ENCODE measurements at places on chromosomes 3 and 15. TPM values are rescaled to one million over a fixed set of nuclear protein-coding genes. Genes with fewer than 3 reads are reported as not detected.

Gene DMXL2
- total RNA-seq: 56.1 TPM

Gene GPR62
- under 0.01 TPM for total RNA-seq

Gene TLR9
- total RNA-seq: not detected

Gene ENTPD3
- not detected for total RNA-seq

Gene LRRC15
- 0.43 TPM for total RNA-seq

Gene ERICH6
- 0.43 TPM for total RNA-seq

Gene SPSB4
- not detected for total RNA-seq

Gene DUOX1
- not detected for total RNA-seq

Gene CACNA2D3
- total RNA-seq: 4.3 TPM

Gene ANKRD63
- not detected for total RNA-seq

Gene OGG1
- 32.2 TPM for total RNA-seq

Gene ECE2
- not detected for total RNA-seq

Gene LMLN
- total RNA-seq: 6.5 TPM

GRCh38 chr15:95770196-95770595 is 560.3 kb upstream of the NR2F2 start:
- DNase-seq: no peak

GRCh38 chr15:40054855-40055575 is 16.0 kb upstream of the SRP14 start:
- DNase-seq: peak; percentile 83

DNA sequence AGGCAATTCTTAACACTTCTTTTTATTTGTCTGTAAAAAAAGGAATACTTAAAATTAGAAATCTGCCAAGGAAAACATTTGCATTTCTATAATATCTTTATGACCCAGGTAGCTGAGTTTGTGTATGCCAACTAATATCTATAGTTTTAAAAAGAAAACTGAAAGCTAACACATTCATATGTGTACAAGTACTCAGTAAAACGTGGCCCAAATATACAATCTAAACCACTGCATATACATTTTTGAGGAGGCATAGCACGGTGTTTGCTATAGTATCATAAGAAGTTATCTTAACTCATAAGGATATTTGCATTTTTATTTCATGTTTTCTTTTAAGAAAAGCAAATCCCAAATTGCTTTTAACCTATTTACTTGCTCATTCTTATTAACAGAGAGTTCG is 172.7 kb downstream of the ZBTB20 start:
- no peak for DNase-seq

DNA sequence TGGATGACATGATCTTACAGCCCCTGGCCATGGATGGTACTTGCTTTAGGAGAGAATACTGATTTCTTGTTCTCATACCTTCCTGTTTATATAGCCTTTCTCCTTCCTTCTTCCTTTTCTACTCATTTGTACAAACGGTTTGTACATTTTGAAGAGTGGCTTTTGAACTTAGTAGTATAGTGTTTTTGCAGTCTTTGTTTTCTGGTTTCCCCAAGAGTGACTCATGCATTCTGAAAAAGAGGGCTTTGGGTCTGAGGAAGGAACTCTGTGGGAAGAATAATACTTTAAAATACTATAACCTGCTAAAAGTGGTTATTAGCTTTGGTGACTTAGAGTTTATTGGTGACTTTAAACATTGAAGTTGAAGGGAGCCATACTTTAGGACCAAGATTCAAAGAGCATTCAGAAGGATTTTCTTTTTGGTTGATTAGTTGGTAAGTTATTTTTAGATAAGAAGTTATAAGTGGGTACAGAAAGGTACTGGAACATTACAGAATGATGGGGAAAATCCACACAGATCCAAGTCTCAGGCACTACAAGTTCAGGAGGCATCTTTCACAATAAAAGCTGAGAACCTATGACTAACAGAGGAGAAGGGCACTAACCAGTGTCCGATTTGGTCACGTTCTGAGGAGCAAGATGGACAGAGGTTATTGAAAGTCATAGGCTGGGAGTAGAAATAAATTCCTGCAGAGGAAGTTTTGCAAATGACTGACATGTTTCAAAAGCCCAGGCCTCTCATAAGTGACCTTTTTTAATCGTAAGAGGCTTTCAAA is 369.6 kb upstream of the AZI2 start:
- no peak for DNase-seq

- DNase-seq: no peak
Observed at GRCh38 chr3:160464321-160464720, 14.7 kb upstream of the TRIM59 start.

- no peak for DNase-seq
Observed at GRCh38 chr3:133881939-133882825, 13.5 kb downstream of the RAB6B start.

GRCh38 chr3:112143251-112143650 is 10.2 kb upstream of the GCSAM start:
- peak; percentile 30 for DNase-seq

GRCh38 chr15:65920825-65921309 is 51.6 kb downstream of the RAB11A start:
- DNase-seq: no peak

DNA sequence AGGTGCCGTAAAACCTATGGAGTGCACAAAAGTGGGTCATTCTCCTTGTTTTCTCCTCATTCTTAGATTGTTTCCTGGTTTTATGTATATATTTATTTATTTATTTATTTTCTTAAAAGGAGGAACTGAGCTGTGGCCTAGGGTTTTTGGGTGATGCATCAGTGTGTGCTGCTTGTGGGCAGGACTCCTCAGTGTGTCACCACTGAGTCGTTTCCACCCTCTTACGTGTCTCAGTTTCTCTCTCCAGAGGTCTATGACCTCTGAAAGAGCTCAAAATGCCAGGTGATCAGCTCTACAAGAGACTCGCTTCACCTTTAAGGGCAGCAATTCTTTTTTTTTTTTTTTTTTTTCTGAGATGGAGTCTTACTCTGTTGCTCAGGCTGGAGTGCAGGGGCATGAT is 72.9 kb downstream of the CD200 start:
- no peak for DNase-seq

DNA sequence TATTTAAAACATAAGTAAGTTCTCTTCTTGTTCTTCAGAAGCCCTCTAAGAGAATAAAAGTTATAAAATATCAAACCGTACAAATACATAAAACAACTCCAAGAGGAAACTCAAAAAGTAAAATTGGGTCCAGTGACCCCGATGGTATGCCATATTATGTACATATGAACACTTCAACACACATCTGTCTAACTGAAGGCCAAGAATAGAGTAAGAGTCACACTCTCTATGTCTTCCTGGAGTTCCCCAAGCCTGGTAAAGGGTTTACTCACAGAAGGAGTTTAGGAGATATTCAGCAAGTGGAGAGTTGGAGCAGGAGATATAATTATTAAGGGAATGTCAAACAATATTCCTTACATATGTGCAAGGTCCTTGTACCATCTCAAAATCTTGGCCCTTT is 101.3 kb upstream of the EIF1B start:
- no peak for DNase-seq

DNA sequence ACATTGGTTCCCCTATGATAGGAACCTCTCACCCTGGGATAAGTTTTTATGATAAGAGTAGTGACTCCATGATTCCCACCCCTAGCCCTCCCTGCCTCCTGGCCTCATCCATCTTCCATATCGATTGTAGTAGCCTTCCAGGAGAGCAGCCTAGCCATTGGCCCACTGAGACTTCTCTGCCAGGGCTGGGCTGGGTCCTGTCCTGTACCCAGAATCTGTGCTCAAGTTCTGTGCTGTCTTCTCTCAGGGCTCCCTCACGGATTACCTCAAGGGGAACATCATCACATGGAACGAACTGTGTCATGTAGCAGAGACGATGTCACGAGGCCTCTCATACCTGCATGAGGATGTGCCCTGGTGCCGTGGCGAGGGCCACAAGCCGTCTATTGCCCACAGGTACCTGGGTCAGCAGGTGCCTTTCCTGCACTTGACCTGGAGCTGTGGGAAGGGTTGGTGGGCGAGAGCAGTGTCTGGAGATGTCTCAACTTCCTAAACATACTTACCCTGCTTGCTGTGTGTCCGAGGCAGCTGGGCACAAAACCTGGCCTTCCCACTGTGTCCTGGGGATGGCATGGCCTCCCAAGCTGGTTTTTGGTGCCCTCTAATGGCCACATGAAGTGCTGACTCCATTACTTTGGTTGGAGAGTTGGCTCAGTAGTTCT is 16.6 kb upstream of the EXOG start:
- DNase-seq: peak; percentile 71

DNA sequence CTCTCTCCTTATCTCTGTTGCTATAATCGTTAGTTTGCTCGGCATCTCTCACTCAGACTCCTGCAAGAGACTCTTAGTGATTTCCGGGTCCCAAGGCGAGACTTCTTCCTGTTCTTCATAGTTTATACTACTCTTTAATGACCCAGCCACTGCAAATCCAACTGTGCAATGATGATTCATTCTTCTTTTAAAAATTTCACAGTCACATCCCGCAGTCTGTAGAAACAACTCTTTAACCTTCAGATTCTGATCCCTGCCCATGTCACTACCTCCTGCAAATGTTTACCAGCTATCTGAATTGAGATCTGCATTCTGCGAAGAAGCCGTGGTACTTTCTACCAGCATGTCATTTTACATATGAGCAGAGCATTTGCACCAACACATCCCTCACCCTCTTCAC is 2.8 kb upstream of the VGLL3 start:
- DNase-seq: peak; percentile 85

DNA sequence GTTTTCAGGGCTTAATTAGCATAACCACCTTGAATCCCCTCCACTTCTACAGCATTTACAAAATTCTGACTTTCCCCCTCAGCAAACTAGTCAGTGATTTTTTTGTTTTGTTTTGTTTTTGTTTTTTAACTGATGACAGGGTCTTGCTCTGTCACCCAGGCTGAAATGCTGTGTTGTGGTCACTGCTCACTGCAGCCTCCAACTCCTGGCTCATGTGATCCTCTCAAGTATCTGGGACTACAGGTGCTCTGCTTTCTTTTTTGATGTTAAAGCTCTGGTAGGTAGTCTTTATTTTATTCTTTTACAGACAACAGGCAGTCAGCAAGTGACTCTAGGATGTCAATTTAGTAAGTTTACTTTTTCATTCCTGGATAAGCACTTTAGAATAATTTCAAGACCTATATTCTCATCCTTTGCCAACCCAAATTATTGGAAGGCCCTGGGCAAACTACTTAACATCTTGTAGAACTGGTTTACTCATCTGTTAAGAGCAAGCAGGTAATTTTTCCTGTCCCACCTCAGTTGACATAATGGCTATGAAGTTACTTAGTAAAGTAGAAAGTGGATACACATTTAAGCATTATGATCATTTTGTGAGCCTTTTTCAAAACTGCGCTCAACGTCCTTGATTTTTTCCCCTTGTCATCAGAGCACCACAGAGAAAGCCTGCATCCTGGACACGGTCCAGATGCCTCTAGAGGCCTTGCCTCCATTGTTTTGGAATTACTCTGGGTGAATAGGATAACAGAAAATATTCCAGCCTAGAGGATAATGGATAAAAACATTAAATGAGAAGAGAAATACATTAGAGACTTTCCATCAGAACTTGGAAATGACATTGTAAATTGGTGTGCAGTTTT is 69.9 kb upstream of the NDUFB4 start:
- no peak for DNase-seq

- DNase-seq: no peak
Observed at GRCh38 chr15:64806509-64806908, 18.9 kb downstream of the PIF1 start.

DNA sequence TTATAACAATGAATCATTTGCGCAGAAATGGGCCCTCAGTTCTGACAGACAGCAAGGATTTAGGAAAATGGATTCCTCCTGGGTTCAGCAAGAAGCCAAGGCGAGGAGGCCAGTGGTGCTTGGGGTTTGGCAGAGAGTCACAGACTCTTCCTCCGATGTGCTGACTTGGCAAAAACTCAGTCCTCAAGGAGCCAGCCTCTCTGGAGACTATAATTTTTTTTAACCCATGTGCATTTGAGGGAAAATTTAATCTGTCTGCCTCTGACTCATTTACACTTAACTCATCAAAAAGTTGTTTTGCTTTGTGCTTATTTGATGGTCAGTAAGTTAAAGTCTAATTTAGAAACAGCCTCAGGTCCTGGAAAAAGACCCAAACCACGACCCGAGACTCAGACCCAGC is 34.2 kb upstream of the SLC24A5 start:
- no peak for DNase-seq

DNA sequence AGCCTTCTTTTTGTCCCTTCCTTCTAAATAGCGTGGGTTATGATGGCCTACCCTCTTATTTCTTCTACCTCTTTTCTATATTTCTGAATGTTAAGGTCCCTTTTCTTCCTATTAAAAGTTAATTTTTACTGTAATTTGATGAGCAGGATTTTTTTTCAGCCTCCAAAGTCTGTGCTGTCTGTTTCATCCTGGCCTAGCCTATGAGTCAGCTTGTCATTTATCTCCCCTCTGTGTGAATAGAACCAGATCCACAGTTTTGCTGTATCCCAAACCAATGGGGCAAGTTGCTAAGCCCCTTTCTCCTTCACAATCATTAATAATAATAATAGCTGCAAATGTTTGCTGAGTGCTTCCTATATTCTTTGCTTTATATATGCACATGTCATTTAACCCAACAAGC is 18.1 kb upstream of the C3orf38 start:
- DNase-seq: no peak

DNA sequence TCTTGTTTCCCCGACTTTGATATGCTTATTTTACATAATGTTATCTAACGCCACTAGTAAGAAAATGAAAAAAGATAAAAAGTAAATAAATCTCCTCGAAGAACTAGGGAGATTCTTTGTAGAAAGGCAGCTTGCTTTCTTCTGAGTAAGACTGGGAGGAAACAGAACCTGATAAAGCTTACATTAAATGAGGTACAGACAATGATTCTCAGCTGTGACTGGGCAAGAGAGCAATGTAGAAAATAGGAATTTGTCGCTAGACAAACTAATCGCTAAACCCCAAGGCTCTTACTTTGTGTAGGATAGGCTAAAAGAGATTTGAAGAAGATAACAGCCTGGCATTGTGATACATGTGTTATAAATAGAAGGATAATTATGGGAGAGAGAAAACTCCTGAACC is 919.0 kb upstream of the ALCAM start:
- no peak for DNase-seq

- no peak for DNase-seq
Observed at GRCh38 chr3:71684046-71684756, 41.0 kb downstream of the EIF4E3 start.

DNA sequence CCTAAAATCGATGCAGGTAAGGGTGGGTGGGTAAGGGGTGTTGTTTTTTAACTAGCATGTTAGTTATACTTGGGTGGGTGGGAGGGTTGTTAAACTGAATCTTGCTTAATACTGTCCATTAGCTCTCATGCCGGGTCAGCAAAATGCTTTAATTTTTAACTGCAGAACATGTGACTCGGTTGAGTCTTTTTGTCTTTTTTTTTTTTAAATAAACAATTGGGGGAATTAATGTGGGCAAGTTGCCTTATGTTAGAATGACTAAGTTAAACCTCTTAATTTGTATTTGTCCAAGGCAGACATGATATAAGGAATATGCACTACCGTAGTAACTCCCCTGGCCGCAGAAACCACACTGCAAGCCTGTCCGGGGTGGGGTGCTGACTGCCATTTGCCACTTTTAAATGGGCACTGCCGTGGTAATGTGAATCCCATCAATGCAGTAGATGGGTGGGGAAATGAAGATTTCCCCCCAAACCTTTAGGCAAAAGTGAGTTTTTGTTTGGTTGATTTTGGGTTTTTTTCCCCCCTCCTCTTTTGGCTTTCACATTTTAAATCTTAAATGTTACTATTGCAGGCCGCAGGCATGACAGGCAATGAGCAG is 54.3 kb upstream of the CCR4 start:
- no peak for DNase-seq
